Tibial artery (tissue), 4 donors: ENCODE measurements at places on chromosomes 6 and 20.

GRCh38 chr6:85470023-85470410, 20.1 kb downstream of the NT5E start:
- DNase-seq = no peak

GRCh38 chr20:4060856-4061695, 45.7 kb upstream of the RNF24 start:
- DNase-seq = no peak

- no peak for DNase-seq
These were observed 314.1 kb upstream of the SGK1 start for GRCh38 chr6:134632024-134632423.

GRCh38 chr6:106290954-106291353, 34.6 kb downstream of the ATG5 start:
- DNase-seq = no peak

DNA sequence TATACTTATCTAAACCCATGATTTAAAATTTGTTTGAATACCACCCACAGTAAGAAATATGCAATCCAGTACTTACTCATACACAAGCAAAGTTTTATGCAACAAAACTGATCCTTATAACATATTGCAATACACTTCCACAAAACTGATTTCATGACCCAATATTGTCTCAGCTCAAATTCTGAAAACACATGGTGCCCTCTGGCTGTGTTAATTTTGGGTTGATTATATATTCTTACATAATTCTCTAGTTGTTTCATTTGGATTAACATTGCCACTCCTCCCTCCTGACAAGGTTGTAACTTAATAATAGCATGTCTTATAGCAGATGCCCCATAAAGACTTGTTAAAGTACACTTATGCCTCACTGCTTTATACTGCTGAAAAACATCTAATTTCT, 73.0 kb upstream of the TULP1 start:
- no peak for DNase-seq

- no peak for DNase-seq
These were observed 14.6 kb downstream of the EDN3 start for GRCh38 chr20:59314997-59315396.

DNA sequence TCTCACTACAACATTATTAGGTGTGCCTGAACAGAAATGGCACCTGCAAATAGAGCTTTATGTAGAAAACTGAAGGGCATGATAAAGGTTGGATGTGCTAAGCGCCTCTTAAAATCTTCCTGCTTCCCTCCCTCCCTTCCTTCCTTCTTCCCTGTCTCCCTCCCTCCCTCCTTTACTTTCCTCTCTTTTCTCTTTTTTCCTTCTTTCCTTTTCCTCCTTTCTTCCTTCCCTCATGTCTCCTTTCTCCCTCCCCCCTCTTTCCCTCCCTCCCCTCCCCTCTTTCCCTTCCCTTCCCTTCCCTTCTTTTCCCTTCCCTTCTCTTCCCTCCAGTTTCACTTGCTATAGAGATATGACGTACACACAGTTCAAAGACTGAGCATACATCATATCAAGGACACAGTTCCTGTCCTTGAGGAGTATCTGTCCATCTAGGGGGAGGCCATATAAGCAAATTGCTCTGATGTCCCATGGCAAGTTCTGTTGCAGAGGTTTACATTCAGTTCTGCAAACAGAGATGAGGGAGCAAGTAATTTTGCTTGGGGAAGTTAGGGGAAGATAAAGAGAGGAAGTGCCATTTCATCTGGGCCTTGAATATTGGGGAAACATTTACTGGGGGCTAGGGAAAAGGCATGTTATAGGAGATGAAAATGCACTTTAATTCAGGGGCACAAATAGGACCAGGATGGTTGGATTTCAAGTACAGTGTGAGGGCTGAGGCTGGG, 79.0 kb upstream of the EEF1E1 start:
- no peak for DNase-seq

GRCh38 chr6:50724381-50725124, 11.2 kb downstream of the TFAP2D start:
- DNase-seq = no peak

DNA sequence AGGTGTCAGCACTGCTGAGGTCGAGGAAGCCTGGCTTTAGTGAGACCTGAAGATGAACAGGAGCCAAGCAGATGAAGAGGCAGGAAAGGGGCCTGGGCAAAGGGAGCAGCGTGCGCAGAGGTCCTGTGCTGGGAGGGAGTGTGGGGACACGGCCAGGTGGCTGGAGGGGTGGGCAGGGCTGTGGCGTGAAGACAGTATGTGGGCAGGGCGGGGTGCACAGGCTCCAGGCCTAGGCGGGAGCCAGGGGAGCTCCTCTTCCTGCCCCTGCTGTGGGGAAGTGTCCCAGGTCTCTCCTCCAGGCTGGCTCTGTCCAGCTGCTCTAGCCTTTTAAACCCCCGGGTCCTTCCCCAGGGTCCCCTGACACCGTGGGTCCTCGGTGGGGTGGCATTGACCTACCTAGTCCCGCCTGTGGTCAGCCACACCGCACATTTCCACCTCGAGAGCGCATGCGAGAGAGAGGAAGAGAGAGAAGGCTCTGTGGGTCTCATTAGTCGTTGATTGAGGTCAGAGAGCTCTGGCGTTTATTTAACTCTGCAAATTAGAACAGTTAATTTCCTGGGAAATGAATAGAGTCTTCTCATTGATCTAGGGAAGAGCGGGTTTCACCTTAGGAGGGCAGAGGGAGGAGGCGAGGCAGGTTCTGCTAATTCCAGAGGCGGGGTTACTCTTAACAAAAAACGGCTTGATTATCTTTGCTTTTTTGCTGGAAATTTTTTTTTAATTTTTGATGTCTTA, 68.8 kb downstream of the CDH4 start:
- no peak for DNase-seq

DNA sequence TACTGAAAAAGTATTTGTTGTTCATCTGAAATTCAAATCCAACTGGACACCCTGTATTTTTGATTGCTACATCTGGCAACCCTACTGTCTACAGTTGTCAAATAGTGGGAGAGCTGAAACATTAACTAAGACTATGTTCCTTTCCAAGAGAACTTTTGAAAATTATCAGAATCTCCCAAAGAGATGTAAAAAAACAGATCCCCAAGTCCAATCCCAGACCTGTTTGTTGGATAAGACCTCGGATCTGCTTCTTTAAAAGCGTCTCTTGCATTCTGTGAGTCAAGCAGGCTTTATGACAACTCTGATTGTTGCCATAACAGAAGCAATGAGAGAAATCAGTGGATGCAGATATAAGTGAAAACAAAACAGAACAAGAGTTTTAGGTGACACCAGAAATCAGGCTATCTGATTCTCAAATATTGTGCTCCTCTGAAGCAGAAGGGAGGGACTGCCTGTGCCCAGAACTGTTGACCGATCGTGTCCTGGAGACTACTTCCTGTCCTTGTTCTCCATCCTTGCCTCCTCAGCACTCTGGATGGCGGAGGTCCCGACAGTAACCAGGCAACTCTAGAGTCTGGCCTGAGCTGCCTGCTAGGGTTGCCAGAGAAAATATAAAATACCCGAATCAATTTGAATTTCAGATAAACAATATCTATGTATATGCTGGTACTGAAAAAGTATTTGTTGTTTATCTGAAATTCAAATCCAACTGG, 853.8 kb downstream of the MAFB start:
- peak; percentile 54 for DNase-seq

DNA sequence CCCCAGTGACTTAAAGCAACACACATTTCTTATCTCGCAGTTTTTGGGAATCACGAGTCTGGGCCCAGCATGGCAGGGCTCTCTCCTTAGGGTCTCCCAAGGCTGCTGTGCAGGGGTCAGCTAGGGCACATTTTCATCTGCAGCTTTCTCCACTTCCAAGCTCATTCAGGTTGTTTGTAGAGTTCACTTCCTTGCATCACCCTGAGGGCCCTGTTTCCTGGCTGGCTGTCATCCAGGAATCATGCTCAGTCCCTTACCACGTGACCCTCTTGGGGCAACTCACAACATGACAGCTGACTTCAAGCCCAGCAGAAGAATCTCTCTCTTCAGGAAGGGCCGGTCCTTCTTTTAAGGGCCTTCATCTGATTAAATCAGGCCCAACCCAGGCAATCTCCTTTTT, 21.3 kb downstream of the SNAP25 start:
- DNase-seq = no peak

- no peak for DNase-seq
These were observed 50.5 kb downstream of the HLA-A start for GRCh38 chr6:29992807-29993206.

DNA sequence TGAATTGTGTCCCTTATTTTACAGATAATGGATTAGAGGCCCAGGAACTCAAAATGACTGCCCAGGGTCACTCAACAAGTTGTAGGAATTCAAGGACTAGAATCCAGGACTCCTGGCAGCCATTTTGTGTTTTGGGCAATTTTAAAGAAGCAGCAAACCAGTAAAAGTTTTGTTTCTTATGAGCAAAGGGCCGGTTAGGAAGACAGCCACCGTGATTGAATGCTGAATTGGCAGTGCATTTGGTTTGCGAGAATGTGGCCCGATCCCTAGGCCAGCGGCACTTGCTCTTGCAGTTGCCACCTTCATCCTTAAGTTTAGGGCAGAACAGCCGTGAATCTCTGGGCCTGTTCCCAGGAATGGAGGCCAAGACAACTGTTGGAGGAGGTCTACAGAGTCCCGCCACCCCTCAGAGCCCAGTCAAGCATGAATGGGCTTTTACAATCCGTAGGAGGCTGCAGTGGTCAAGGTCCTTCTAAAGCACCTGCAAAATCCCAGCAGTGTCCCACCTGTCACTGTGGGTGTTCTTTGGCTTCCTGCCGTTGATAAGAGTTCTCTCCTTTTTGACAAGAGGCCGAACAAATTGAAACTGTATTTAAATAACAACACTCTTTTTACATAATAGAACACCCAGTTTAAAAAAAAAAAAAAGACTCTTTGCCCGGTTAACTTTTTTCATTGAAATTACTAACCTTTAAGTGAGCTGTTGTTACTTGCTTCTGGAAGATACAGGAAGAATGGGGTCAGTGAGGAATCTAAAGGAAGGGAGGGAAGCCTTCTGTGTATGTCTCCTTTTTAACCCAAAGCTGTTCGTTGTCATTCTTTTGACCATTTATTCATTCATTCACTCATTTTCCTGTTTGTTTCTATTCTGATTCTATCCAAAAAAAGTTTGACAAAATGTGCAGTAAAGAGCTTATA, 68.7 kb downstream of the PHACTR2 start:
- DNase-seq = no peak

DNA sequence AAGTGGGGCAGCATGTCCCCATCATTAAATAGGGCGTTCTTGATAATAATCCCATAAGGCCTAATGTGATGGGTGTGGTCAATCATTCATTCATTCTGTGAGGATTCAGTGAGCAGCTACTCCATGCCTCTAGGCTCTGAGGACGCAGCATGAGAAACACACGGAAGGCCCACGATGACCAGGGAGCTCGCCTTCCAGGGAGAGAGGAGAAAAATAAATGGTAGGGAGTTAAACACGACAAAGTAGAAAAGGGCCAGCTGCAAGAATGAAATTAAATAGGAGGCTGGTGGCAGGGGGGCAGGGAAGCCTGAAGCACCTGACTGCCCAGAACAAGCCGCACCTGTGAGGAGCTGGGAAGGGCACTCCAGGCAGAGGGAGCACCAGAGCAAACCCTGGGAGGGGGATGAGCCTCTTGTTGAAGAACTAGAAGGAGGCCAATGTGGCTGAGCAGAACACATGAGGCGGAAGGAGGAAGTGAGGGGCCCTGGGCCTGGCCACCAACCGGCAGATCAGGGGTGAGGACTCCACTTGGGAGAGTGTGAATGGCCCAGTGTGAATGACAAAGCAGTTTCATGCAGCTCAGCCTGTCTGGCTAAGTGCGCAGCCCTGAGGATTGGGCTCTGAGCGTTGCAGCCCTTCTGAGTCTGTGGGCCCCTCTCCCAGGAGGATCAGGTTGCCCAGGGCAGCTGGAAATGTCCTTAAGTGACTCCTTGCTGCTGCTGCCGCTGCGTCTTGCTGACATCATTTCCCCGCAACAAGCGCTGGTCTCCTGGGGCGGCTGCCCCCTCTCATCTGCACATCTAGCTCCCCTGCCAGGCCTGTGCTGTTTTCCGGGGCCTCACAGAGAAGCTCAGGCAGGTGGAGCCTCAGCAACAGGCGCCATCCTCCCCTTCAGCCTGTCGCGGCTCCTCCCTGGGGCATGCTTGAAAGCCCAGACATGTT, 99.9 kb downstream of the CDH26 start:
- DNase-seq = peak; percentile 36

GRCh38 chr20:22423190-22423832, 161.1 kb downstream of the FOXA2 start:
- no peak for DNase-seq

GRCh38 chr6:27188061-27188884, 59.2 kb upstream of the PRSS16 start:
- peak; percentile 74 for DNase-seq

- no peak for DNase-seq
These were observed 135.9 kb downstream of the TMEM242 start for GRCh38 chr6:157187182-157188083.

- peak; percentile 81 for DNase-seq
These were observed 129.8 kb downstream of the PREX1 start for GRCh38 chr20:48697845-48698491.

DNA sequence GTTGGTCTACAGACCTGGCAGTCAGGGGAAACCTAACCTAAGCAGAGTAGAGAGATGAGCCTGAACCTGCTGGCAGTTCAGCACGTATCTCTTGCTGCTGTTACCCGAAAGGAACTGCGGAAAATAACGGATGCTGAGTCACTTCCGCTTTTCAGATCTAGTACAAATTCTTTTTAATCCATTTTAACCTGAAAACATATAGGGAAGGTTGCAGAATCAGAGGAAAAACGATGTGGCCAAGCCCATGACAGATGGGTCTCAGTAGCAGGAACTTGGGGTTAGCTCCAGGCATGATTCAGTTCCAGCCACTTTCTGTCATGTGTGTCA, 351.9 kb upstream of the PRND start:
- no peak for DNase-seq

DNA sequence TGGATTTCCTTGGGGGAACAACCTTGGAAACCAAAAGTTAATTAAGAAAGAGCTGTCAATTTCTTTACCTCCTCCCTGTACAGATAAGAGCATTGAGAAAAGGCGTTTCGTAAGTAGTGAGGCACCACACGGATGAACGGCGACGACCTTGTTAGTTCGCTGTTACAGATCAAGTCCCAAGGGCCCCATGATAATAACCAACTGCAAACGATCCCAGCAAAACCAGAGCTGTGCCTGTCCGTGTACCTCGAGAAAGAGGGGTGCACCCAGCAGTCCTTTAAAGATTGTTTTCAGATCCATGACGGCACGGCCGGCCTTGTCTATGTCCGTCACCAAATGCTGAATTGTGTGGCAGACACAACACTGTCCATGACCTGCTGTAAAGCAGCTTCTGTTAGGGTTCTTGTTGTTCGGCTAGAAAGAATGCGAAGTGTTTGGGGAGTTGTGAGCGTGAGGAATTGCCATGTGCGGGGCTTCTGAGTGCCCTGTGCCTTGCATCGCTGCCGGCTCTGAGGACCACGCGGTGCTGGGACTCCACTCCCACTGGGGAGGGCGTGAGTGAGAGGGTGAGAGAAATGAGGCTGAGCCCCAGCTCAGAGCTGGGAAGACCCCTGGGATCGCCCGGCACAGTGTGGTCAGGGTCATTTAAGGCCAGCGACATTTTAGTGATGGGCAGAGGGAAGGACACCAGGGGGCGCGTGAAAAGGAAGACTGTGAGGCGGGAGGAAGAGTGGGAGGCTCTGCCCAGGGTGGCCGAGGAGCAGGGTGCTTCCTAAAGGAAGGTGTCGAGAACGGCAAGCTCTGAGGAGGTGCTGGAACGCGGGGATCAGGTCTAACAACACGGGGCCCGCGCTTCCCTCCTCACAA, 136.8 kb upstream of the RPS6KA2 start:
- no peak for DNase-seq

GRCh38 chr6:39083231-39083634, 31.8 kb downstream of the SAYSD1 start:
- DNase-seq = no peak

GRCh38 chr6:37056112-37056403, 50.6 kb downstream of the FGD2 start:
- no peak for DNase-seq

- no peak for DNase-seq
These were observed 5.1 kb downstream of the TFB1M start for GRCh38 chr6:155309150-155309549.
